Bronchial epithelial cell (primary cell): ENCODE measurements at places on chromosomes 5 and 9. TPM values are rescaled to one million over a fixed set of nuclear protein-coding genes. Genes with fewer than 3 reads are reported as not detected.

- DNase-seq, result no peak
These were observed 8.3 kb downstream of the RFX3 start for GRCh38 chr9:3517377-3518048.

GRCh38 chr5:173354645-173355044 is 26.4 kb upstream of the STC2 start:
- DNase-seq, result no peak

DNA sequence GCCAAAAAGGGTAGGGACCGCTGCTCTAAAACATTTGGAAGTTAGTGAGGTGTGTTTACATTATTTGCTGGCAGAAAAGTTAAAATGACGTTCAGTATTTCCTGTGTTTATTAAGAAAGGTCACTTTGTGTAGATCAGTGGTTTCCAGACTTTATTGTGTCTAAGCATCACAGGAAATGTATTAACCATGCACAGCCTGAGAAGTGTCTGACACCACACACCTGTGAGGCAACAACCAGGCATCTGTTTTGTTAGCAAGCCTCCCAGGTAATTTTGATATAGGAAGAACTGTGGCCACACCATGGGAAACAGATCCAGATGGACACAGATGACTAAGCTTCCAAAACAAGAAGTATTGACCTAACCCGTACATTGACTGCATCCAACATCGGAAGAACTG is 12.0 kb downstream of the TTC1 start:
- no peak for DNase-seq

GRCh38 chr9:38768351-38768761 is 48.4 kb upstream of the FAM240B start:
- DNase-seq, result peak; percentile 61

GRCh38 chr5:129746876-129747275 is 1.0 kb upstream of the MINAR2 start:
- DNase-seq, result no peak

DNA sequence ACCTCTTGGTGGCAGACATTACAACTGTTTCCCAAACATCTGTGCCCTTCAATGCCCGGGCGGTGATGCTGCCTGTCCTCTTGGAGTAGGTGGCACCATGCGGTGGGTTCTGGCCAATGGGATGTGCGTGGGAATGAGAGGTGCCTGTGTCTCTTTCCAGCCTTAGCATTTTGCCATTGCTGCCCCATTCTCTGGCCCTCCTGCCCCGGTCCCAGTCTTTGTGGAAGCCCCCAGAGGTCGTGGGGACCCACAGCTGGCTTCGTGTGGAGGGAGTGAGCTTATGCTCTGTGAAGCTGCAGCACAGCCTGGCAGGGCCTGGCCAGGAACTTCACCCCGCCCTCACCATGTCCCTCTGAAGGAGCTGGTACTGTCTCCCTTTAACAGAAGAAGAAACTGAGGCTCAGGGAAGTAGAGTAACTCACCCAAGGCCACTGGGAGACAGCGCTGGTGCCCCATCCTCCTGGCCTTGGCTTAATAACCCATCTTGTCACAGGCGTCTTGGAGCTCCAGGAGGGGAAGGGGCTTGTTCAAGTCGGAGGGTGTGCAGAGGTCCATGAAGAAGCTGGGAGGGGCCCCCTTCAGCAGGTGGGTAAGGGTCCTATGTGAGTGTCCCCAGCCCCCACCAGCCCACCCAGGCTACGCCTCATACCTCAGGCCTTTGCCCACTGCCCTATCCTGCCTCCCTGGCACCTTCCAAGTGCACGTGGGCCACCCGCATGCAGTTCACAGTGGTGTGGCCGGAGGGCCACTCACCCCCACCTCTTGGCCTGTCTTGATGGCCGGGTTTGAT is 173.6 kb downstream of the GAPVD1 start:
- no peak for DNase-seq

DNA sequence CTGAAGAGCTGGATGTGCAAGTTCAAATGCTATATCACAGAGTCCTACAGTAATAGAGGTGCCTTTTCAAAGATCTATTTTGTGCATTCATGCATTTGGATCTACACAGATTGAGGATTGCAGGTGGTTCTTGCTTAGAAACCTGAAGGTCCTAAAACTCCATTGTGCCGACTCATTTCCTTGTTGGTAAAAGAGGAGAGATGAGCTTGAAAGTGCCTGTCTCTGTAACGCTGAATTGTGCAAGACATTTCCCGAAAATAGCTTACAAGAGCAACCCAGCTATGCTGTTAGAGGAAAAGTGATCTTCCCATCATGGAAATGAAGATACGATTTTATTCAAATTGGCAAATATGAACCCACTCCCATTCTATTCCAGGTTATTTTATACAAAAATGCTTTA is 110.7 kb upstream of the CXCL14 start:
- peak; percentile 45 for DNase-seq

- DNase-seq, result no peak
These were observed 90.7 kb downstream of the STK10 start for GRCh38 chr5:172097356-172097755.

The C1QTNF3 gene
- total RNA-seq, result 0.26 TPM in 2 replicates

The CYLC2 gene
- not detected in 2 replicates for total RNA-seq

The ADAMTS12 gene
- total RNA-seq, result 0.26 TPM in 1 of 2 replicates, not detected in the other
